NCI-H1417 treated with DMSO at 0.1 percent for 48 hours (cell line): ENCODE measurements at places on chromosomes 4 and X.

GRCh38 chr4:77104791-77105540, 29.2 kb upstream of the CCNI start:
- DNase-seq, result no peak

- no peak for DNase-seq
Observed at GRCh38 chr4:71962622-71963264, 69.1 kb upstream of the NPFFR2 start.

GRCh38 chr4:76198411-76199237, 15.0 kb downstream of the SCARB2 start:
- peak; percentile 77 for DNase-seq

GRCh38 chr4:146051728-146052391, 113.2 kb upstream of the ZNF827 start:
- no peak for DNase-seq

GRCh38 chrX:150234126-150234525, 129.0 kb upstream of the MAMLD1 start:
- no peak for DNase-seq
